ENCODE measurements at places on chromosomes 6 and 20.

GRCh38 chr6:110329348-110329713 is 28.8 kb downstream of the METTL24 start:
- DNase-seq: peak; percentile 84

DNA sequence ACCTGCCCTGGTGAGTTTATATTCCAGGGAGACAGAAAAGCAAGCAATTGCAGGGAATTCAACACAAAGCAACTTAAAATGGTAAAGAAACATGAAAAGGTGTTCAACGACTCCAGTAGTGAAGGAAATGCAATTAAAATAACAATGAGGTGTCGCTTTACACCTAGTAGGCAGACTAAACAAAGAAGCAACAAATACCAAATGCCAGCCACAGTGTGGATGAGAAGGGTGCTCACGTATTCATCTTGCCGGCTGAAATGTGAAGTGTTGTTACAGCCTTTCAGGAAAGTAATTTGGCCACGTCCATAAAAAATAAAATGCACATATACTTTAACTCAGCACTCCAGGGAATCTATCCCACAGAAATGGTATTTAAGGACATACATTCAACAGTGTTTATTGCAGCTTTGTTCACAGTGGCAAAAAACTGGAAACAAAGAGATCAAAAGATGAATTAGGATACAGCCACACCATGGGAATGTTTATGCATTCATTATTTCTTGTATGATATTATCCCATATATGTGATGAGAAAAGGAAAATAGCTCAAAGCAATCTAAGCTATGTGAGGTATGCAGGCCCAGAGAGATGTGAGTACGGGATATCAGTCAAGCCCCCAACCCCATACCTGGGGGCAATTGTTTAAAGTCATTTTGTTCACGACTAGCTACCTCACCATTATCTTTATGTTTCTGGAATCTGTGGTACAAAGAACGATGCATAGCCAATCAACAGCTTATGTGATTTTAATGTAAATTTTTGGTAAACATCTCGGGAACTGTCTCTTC is 266.0 kb upstream of the SOX4 start:
- DNase-seq: no peak

DNA sequence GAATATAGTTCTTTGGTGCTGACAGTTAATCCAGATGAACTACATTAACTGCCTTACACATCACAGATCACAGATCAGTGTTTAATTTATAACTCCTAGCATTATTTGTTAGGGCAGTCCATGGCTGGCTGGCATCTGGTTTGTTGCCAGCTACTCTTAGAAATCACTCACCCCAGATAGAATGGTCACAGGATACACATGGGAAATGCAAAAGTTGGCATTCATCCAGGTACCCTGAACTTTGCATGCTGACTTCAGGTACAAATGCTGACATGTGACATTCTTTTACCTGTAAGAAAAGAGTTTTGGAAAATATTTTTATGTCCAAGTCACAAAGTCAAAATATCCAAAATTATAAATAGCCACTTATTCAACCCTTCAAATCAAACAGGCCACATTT is 20.2 kb downstream of the FBXL4 start:
- DNase-seq: no peak

GRCh38 chr20:62571669-62572344 is 70.5 kb upstream of the SLCO4A1 start:
- DNase-seq: no peak

- no peak for DNase-seq
These were observed 128.5 kb upstream of the ENPP5 start for GRCh38 chr6:46299253-46299652.

DNA sequence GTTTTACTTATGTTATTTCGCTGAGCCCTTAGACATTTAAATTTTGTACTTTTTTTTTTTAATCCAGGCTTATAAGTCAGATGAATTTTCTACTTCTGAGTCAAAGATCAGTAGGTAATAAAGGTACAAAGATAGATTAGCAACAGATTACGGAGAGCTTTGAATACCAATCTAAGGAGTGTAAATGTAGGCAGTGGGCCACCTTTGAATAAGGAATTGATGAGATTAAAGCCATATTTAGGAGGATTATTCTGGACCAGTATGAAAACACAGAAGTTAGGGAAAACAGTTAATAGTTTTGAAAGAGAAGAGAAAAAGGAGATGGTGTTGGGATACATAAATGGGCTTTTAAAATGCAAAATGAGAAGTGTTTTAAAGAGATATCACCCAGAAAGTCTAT is 117.6 kb downstream of the SLC16A10 start:
- DNase-seq: no peak

DNA sequence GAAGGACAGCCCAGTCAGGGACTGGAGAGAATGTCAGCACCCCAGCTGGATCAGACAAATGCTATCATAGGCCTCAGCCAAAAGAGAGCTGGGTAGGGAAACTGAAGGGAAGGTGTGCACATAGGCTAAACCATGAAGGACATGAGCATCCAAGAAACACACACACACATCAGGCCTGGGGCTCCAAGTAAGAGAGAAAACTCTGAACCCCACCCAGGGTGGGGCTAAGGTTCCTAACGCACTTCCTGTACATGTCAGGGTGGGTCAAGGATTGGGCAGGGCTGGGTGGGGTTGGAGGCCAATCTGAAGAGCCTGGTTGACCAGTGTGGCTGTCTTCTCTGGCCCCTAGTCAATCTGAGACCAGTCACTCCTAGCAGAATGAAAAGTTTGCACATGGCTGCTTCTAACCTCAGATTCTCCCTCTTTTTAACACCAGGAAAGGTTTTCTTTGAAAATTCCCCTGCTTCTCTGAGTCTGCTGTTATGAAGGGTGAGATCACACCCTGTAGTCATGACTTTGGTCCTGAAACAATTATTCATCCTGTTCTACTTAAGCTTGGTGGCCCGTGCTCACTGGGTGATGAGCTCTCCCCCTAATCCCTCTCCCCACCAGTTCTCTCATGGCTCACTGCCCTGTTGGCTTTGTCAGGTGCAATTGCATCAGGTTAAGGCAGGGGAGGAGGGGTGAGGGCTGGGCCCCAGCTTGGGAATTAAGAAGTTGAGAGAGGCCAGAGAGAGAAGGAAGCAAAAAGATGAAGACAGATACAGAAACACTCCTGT is 88.4 kb downstream of the MAFB start:
- no peak for DNase-seq

GRCh38 chr6:134683783-134684422 is 266.0 kb downstream of the ALDH8A1 start:
- DNase-seq: no peak

- peak; percentile 93 for DNase-seq
These were observed 7.1 kb downstream of the HSPA1B start for GRCh38 chr6:31834367-31835250.

GRCh38 chr6:21745543-21746337 is 152.2 kb downstream of the SOX4 start:
- DNase-seq: no peak

DNA sequence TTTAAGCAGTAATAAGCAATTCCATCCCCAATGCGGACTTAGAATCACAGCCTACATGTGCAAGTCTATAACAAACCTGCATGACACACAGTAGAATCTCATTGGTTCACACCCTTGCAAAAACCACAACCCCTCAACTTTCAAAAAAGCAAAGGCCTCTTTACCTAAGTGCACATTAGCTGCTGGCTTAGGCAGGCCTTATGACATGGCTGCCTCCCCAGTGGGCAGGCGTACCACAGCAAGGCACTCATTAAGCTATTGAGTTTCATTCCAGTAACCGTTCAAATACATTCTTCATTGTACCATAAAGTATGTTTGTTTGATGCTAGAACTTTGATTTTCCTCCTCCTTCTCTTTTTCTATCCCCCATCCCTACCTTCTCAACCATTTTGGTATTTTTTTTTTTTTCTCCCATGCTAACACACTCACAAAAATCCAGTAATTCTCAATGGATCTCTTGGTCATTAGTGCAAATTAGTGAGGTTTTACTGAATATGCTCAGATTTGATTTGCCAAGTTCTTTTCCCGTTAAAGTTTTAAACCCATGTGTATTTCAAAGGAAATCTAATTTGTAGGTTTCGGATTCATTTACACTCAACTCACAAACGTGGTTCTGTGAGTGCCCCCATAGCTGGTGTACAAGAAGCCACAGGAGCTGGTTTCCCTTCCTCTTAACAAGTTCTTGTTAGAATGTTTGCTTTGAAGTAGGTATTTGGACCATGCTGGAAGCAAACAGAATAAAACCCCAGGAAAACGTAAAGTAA is 460.4 kb upstream of the RUNX2 start:
- DNase-seq: no peak

DNA sequence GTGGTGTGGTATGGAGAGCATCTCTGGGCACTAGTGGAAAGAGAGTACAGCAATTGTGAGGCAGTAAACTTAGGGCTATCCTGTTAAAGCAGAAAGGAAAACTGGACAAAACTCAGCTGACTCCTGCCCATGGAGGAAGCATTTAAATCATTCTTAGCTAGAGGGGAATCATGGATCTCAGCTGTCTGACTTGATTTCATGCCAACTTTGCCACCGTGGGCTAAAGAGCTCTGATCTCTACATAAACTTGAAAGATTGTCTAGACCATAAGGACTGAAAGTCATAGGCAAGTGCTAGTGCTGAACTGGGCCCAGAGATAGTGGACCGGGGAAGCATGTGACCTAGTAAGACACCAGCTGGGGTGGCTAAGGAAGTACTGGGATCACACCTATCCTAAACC is 651.8 kb downstream of the COL12A1 start:
- no peak for DNase-seq

- DNase-seq: no peak
These were observed 193.7 kb downstream of the GPX5 start for GRCh38 chr6:28719275-28719940.

GRCh38 chr6:33763483-33763882 is 16.8 kb upstream of the IP6K3 start:
- no peak for DNase-seq

DNA sequence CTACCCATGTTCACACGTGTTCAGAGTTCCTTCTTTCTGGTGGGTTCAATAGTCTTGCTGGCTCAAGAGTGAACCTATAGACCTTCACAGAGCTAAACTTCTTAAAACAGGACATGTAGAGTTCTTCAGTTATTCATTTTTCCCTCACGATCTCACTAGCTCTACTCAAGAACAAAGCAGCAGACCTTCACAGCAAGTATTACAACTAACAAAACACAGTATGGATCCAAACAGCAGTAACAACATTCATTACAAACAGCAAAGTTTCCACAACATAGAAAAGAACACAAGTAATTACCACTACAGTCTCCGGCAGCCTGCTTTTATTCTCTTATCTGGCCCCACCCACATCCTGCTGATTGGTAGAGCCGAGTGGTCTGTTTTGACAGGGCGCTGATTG is 39.5 kb upstream of the MCUR1 start:
- DNase-seq: no peak

DNA sequence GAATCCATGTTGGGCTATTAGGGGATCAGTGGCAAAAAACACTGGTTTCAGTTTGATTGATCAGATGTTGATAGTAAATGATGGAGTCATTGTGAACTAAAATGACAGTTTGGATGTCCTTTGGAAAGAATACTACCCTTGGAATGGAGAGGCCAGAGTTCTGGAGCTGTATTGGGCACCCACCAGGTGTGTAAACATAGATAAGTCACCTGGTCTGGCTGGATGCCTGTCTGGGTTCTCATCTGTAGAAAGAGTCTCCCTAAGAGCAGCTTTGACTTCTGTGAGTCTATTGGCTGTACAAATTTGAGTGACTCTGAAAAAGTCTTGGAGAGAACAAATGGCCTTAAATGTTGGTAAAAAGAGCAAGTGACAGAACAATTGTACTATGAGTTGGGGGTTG is 115.0 kb downstream of the SCP2D1 start:
- no peak for DNase-seq

DNA sequence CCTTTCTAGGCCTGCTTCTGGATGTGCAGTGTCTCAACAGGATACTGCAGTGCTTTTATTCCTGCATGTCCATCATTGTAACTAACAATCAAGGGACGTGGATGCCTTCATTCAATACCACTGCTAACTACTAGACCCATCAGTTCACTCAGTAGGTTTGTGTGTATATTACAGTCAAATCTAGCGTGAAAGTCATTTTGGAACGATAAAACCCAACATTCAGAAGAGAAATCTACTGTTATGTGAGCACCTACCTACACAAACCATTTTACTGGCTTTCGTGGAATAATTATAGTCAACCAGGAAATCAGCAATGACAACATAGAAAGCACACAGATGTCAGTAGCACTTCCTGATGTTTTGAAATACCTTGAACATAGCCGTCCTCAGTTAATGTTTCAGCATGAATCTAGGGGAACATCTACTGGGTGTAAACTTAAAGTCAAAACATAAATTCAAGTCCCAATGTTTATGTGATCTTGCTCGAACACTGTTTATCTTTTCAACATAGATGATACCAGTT is 270.6 kb downstream of the FARS2 start:
- no peak for DNase-seq

- no peak for DNase-seq
These were observed 35.2 kb downstream of the RAB22A start for GRCh38 chr20:58344741-58345140.

GRCh38 chr6:88870717-88871330 is 92.6 kb downstream of the RNGTT start:
- no peak for DNase-seq

DNA sequence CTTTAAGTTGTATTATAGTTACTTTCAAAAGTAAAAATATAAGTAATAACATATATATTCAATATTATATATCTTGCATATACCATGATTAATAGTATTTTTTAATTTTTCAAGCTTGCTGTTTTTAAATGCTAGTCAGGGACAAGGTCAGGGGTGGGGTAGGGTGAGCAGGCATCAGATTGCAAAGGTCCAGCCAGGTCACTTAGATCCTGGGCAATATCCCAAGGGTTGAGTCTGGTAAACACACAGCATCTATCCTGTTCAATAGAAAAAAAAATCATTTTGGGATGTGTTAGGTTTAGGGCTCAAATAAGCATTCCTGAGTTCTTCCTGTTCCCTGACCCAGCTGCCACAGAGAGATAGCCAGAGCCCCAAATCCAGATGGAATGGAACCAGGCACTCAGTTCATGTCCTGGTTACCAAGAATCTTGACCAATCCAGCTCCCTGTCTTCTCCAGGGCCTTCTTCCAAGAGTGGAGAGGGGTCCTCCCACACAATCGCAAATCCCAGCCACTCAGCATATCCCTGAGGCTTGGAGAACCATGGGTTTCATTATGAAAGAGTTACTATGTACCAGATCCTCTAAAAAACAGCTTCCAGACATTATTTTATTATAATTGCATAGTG is 134.9 kb upstream of the TOP1 start:
- DNase-seq: no peak

- DNase-seq: peak; percentile 87
These were observed 107.4 kb upstream of the NAA20 start for GRCh38 chr20:19909725-19910124.

GRCh38 chr20:8033151-8033841 is 13.7 kb upstream of the TMX4 start:
- DNase-seq: no peak

DNA sequence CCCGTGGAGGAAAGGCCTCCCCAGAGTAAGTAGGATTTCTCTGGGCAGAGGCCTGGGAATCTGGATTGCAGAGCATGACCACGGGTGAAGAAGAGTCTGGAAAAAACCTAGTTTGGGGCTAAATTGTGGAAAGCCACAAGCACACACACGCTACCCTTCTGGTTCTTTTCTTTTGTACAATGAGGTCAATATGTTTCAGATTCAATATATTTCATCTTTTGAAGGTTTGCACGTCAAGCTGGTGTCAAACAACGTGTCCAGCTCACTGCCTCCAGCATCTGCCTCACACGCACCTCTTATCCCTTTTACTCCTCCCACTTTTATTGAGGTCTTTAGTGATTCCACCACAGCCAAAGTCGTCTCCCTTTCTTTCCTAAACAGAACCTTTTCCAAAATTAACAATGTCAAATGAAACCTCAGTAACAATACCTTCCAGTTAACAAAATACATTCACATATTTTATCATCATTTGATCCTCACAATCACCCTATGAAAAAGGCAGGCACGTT is 773 bp upstream of the EPB41L2 start:
- no peak for DNase-seq
